Foreskin fibroblast (primary cell): ENCODE measurements at places on chromosomes 12 and 14.

DNA sequence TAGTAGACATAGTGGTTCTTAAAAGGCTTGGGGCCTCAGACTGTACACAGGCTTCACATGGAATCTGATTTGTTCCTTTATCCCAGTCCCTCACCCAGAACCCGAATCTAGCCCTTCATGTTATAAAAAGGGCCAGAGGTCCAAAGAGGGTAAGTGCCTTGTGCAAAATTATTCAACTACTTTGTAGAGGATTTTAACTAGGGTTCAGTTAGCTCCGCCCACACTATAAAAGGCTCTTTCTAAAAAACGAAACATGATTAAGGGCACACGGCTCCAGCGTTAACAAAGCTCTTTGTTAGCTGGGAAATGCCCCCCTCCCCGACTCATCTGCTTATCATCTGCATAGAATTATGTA lies 3.2 kb upstream of the SOCS2 start:
- DNase-seq = no peak

- DNase-seq = no peak
Measured at GRCh38 chr14:20608383-20609110, 17.4 kb upstream of the RNASE12 start.

DNA sequence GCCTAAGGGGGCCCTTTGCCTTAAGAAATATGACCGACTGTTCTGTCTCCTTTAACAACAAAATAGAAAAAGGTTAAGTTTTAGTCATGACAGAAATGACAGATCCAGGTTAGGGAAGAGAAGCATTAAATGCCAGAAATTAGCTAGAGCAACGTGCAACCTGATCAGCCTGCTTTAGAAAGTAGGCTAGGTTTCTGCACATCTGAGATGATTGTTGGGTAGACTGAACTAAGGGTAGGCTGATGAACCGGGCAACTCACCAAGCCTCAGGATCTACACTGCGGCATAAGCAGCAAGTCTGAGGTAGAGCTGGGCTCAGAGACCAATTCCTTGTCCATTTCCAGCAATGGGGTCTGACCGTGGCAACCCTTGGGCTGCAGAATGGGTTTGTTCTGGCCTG lies 29.4 kb downstream of the NPC2 start:
- no peak for DNase-seq

DNA sequence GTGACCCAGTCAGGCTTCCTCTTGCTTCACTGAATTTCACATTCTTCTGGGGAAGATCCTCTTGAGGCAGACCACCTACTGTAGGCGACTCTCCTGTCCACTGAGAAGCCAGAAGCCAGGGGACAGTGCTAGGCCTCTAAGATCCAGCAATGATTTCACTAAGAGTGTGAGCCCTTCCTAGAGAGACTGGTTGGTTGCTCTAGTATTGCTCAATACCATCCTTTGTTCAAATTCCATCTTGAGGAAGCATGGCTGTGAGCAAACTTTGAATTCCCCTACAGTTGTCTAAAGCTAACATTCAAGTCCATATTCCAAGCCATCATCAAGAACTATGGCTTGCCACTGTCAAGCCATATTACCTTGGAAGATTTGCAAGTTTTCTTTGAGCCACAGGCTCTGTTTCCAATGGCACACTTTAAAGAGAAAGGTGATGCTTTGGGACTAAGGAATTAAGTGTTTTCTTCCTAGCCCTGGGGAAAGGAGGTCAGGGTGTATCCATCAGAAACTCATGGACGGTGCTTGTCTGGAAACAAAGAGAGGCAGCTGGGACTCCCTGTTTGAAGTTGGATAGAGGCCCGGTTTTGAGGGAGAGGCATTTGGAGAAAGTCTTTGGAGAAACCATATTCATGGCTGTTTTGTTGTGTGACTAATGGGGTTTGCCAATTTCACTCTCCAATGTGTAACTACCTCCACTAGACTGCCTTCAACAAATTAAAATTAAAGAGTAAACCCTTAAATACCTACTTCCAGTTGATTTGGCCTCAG lies 1217.9 kb downstream of the VRK1 start:
- DNase-seq = no peak

DNA sequence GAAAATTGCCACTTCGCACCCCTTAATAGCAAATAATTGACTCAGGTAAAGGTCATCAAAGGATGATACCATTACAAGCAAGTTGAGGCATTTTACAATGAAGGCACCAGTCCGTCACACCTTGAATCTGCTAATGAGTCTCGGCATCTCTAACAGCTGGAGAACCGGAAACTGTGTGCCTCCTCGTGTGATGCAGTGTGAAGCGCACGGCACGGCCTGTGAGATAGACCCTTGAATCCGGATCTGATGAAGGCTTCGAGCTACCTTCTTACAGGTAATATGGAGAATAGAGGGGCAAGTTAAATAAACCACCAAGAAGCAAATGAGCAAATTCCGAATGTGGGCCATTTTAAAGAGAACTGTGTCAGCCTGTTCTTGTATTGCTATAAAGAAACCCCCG lies 19.8 kb upstream of the TUBA1A start:
- no peak for DNase-seq

DNA sequence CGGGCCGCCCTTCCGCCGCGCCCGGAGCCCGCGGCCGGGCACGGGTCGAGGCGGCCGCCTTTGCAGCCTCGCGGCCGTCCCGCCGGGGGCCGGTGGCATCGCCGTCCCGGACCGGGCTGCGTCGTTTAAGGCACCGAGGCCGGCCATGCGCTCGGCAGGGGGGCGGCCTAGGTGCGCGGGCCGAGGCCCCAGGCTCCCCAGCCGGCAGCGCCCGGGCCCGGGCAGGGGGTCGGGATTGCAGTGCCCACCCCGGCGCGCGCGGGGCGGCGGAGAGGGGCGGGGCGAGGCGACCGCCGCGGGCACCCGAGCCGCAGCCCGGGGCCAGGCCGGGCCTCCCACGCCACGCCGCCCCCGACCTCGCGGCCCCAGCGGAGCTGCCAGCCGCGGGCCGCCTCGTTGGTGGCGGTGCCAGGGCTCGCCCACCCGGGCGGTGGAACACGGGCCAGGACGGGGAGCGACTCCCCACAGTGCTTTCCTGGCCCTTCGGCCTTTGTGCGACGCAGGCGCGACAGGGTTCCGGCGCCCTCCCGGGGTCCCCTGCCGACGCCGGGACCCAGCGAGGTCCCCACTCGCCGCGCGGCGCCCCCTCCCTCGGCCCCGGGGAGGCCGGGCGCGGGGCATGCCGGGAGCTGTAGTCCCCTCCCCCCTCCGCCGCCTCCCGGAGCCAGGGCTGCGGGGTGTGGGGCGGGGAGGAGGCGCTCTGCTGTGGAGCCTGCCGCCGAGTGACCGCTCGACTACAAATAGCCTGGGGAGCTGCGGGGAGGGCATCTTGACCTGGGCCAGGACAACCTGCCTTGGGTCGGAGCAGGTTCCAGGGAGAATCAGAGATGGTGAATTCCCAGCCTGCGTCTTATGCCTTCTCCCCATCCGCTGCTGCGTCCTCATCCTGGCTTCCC lies 769 bp downstream of the FKBP4 start:
- peak; percentile 88 for DNase-seq

DNA sequence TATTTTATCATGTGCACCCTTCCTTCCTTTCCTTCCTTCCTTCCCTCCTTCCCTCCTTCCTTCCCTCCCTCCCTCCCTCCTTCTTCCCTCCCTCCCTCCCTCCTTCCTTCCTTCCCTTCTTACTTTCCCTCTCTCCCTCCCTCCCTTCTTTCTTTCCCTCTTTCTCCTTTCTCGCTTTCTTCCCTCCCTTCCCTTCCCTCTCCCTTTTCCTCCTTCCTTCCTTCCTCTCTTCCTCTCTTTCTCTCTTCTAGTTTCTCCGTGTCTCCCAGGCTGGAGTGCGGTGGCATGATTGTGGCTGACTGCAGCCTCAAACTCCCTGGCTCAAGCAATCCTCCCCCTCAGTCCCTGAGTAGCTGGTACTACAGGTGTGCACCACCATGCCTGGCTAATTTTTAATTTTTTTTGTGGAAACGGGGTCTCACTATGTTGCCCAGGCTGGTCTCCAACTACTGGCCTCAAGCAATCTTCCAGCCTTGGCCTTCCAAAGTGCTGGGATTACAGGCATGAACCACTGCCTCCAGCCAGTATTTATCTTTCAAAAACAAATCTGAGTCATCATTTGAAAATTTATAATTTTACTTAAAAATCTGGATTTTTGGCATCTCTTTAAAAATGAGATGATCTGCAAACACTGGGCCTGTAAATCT lies 7.8 kb downstream of the C1RL start:
- DNase-seq = no peak

DNA sequence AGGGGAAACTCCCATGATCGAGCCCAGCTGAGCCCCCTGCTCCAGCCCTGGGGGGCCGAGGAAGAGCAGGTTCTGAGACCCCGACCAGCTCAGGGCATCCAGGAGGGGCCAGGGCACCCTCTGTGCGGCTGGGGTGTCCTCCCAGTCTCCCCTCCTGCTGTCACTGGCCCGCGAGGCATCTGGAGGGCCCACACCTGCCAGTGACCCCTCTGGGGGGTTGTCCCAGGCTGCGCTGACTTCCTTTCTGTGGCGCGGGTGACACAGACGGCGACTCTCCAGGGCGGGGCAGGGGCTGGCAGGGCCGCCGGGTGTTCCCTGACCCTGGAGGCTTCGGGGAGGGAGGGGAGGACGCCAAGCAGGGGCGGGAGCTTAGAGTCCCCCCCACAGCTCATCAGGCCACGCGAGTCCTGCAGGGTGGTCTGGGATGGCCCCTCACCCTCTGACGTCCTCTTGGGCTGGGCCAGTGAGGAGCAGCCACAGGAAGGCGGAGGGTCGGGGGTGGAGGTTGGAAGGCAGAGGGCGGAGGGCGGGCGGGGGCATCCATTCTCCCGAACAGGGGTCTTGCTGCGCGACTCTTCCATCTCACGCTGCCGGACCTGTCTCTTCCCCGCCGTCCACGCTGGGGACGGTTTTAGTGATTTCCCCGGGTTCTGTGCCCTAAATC lies 38.6 kb upstream of the FBRSL1 start:
- no peak for DNase-seq

- no peak for DNase-seq
Measured at GRCh38 chr12:109759595-109759994, 46.0 kb downstream of the FAM222A start.

DNA sequence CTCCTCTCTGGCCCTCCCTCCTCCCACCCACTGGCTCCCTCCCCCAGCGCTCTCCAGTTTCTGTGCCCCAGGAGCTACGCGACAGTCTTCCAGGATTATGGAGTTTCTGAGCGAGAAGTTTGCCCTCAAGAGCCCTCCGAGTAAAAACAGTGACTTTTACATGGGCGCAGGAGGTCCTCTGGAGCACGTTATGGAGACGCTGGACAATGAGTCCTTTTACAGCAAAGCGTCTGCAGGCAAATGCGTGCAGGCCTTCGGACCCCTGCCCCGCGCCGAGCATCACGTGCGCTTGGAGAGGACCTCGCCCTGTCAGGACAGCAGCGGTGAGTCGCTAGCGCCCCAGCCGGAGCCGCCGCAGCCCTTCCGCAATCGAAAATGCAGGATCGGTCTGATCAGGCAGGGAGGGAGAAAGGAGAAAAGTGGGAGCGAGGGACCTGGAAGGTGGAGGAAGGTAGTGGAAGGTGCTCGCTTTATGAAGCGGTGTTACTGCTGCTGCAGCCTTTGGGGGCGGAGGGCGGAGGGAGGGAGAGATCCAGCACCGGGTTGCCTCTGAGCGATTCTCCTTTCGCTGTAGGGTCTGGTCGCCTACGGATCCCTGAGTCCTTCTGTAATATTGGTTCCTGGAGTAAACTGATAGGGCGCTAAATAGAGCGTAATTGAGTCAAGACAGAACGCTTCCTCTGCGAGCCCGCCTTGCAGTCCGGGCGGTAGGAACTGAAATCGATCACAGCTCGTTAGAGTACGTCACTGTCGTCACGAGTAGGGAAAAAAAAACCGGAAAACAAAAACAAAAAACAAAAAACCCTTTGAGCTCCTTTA lies at the start of gene ALX1:
Gene ALX1, plus strand, starts transcription at position 56 of the 819 bp plus-strand sequence. Its CDS starts 42 bp downstream, at position 98.
- DNase-seq = peak; percentile 51

- DNase-seq = no peak
Measured at GRCh38 chr12:76715332-76715731, 48.6 kb upstream of the ZDHHC17 start.

- peak; percentile 12 for DNase-seq
Measured at GRCh38 chr12:79255288-79255687, 390.7 kb downstream of the SYT1 start.

- DNase-seq = peak; percentile 18
Measured at GRCh38 chr12:8629486-8630033, 16.9 kb upstream of the AICDA start.

DNA sequence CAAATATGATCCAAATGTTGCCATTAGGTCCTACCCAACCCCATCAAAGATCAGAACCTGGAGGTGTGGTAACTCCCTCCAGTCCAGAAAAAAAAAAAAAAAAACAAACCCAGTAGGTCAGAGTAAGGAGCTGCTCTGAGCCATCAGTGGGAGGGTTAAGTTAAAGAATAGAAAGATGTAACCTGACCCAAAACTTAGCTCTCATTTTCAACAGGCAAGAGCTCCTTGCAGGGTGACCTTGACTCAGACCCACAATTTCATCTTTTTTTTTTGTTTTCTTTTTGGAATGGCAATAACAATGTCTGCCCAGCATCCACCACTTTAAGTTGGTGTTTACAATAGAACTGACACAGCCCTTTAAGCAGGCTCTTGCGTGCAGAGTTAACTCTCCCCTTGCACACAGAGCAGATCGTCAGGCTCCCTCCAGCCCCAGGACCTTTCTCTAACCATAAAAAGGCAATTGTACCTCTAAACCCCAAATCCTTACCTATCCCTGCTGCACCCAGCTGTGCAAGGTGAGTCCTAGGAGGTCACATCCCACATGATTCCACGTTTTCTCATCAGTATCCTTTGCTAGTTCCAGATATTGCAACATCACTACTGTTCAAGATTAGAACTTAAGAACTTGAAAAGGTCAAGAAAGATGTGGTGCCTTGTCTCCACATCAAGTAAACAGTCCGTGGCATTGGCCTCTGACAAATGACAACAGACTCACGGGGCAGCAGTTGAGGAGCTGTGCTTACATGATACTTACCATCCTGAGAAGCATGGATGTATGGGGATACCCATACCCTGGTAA lies 178.6 kb upstream of the EEA1 start:
- peak; percentile 48 for DNase-seq

GRCh38 chr12:67483871-67484554 lies 164.5 kb upstream of the DYRK2 start:
- DNase-seq = peak; percentile 8

- peak; percentile 65 for DNase-seq
Measured at GRCh38 chr14:73795974-73796373, 55.7 kb upstream of the PTGR2 start.

DNA sequence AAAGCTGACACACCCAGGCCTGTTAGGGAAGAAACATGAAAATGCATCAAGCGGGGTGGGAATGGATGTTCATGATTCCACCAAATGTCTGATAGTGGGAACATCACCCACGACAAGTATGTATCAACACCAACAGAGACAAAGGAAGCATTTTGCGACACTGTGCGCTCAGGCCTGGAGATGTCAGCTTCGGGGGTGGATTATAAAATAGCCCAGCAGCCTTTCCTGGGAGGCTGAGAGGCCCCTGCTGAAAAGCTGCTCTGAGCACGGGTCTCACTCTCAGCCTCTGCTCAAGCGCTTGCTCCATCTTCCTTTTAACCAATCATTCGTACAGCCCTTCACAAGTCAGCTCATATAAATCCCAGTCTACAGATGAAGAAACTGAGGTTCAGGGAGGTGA lies 213.5 kb downstream of the BCL11B start:
- DNase-seq = no peak

GRCh38 chr14:51663783-51664326 lies 12.1 kb downstream of the FRMD6 start:
- no peak for DNase-seq

GRCh38 chr12:116601933-116602810 lies 43.0 kb downstream of the MAP1LC3B2 start:
- peak; percentile 36 for DNase-seq
